CD4-positive, alpha-beta T cell (primary cell): ENCODE measurements at places on chromosomes 7 and 10.

DNA sequence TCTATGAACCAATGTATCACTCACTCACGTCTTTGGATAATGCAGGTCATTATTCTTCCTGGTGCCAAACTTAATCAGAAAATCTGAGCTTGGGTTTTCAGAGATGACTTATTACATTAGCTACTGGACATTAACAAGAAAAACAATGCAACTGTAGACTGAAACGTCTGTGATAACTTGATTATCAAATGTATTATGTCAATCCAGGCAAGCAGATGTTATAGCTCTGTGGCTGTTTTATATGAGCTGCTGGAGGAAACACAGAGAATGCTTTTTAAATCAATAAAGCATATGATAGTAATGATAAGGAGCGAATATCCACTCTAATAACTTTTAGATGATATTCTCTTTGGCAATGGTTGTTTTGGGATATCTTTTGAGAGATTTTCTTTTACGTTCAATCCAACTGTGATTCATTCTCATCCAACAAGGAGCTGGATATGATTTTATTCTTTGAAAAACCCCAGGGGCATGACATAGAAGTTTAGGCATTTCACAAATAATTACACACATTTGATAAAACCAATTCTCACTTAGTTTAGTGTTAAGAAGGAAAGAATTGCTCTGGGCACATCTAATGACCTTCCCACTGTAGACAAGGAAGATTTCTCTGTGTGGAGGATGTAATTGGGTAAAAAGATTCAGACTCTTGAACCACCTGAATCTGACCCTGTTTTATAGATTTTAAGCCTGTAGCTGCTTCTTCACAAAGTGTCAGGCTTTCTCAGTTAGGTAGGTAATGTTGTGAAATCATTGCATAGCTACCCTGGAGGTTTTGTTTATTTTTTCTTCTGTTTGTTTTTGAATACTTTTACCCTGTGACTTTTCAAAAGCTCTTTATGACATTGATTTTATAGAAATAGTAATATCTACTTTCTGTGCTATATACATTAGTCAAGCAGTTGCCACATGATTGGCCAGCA, 1124.7 kb downstream of the DNAJB9 start:
- H3K27me3 ChIP-seq, result no peaks in the 10 kb centered on the region
- H3K4me3 ChIP-seq, result no peak overlapping the region
- no peaks in the 10 kb centered on the region for H3K36me3 ChIP-seq
- DNase-seq, result no peak
- no peaks in the 10 kb centered on the region for H3K4me1 ChIP-seq

DNA sequence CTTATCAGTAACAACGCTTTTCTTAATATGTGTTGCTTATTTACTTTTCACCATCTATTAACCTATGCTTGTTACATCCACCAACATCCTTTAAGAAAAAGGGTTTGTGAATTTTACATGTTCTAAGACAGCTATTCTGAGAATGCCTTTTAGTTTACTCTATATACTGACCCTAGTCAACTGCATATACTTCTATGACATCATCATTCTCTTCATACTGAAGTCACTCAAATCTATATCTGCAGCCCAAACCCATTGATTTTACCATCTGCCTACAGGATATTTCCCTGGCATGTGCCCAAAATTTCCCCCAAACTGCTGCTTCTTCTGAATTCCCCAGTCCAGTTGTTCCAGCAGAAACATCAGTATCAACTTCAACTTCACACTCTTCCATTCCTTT, 94.6 kb upstream of the FAM204A start:
- H3K27me3 ChIP-seq, result peaks cover 19% of the 10 kb centered on the region
- H3K4me1 ChIP-seq, result no peaks in the 10 kb centered on the region
- no peak for DNase-seq
- H3K27ac ChIP-seq, result no peak overlapping the region
- H3K4me3 ChIP-seq, result no peak overlapping the region

- no peak overlapping the region for H3K27ac ChIP-seq
- peak; percentile 36 for DNase-seq
- H3K27me3 ChIP-seq, result no peaks in the 10 kb centered on the region
- H3K36me3 ChIP-seq, result no peaks in the 10 kb centered on the region
- H3K4me3 ChIP-seq, result no peak overlapping the region
Measured at GRCh38 chr7:36986948-36987724, 262.8 kb upstream of the AOAH start.

GRCh38 chr10:12476656-12477055, 127.3 kb downstream of the CAMK1D start:
- no peaks in the 10 kb centered on the region for H3K27me3 ChIP-seq
- H3K4me1 ChIP-seq, result peaks cover 3% of the 10 kb centered on the region
- H3K36me3 ChIP-seq, result no peaks in the 10 kb centered on the region
- no peak for DNase-seq

DNA sequence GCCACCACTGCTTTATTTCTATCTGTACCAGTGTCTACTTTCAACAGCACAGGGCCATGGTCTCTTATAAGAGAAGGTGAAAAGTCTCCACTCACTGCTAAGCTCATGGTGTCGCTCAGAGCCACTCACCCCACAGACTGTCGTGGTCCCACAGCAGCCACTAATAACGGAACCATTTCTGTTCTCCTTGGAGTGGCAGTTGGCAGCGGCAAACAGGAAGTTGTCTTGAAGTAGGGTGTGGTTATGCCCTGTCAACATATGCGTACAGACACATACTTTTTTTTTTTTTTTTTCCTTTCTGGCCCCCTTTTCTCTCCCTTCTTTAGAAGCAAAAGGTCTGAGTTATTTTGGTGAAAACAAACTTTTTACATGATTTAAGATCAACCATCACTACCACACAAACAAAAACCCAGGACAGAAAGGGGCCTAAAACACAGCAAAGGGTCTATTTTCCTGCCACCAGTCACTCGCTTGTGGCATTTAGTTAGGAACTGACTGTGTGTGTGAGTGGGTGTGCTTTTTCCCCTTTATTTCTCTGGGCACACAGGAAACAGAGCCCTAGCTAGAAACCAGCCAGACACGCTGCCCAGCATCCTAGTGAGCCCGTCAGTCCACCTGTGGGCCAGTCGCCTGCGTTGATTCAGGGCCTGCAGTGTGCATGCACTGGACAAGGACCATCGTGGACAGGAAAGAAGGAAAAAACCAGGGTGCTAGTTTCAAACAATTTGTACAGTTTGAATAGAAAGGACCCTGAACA, 96.7 kb upstream of the EFCAB10 start:
- peak; percentile 48 for DNase-seq
- H3K27me3 ChIP-seq, result no peaks in the 10 kb centered on the region
- peak overlapping the region; percentile 55 for H3K4me3 ChIP-seq
- H3K36me3 ChIP-seq, result peaks cover 3% of the 10 kb centered on the region
- peaks cover 73% of the 10 kb centered on the region for H3K4me1 ChIP-seq
- H3K27ac ChIP-seq, result peak overlapping the region; percentile 42
